ENCODE measurements at places on chromosomes 11 and 22.

- DNase-seq, result no peak
These were observed 17.1 kb downstream of the YPEL1 start for GRCh38 chr22:21718499-21718898.

DNA sequence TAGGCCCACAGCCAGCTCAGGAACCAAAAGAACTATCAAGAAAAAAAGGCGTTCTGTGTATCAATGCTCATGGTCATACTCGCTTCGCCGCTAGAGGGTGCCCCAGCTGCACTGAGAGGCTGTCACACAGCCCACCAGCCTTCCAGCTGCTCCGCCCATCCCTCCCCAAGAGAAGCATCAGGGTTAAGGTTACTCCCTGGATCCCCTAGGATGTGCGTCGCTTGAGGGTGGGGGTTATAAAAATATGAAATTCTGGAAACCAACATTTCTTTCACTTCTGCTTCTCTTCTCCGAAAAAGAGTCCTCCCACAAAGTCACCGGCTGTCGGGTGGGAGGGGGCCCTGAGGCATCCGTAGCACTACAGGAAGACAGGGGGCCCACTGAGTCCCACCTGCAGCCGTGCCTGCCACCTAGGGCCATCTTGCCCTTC lies 1.7 kb downstream of the CBX6 start:
- DNase-seq, result peak; percentile 88

DNA sequence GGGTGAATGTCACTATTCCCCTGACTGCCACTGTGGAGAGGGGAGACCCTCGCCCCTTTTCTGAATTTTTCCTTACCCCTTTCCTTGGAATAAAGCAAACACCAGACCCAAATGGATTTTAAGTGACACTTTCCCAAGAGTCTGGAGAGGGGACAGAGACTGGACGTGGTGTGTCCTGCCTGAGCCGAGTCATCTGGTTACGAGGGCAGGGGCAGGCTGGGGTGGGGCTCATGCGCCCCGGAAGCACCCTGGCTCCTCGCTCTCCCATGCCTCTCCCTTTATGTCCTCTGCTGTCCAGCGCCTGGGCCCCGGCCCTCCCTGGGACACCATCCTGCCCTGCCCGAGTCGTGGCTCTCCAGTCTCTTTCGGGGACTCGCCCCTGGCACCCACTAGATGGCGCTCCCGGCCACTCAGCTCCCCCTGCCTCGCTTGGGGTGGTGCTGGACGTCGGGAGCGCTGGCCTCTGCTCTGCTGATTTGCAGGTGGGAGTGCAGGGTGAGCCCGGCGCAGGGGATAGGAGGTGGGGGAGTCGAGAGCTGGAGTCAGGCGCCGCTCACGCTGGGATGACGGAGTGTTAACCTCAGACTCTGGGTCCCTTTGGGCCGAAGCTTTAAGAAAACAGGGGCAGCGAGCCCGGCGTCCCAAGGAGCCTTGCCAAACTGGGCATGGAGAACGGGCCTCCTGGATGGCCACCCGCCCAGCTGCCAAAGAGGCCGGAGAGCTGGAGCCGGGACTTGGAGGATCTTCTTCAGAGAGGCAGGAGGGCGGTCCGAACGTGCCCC lies 89.8 kb downstream of the RPS6KA4 start:
- peak; percentile 63 for DNase-seq

GRCh38 chr11:71204294-71204693 lies 48.1 kb downstream of the SHANK2 start:
- DNase-seq, result no peak

DNA sequence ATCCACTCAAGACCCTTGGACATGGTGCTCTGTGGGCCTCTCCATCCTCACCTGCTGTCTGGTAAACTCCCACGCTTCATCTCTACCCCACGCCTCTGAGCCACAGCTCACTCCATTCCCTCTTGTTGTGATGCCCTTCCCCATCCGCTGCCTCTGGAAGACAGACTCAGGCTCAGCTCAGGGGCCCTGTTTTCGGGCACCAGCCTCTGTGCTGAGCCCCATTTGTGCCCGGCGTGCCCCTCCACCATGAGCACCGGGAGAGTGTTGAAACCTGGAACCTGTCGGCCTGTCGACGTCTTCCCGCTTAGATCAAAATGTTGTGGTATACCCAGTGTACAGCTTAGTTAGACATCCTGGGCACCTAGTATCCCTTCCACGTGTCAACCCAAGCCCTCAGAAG lies 6.5 kb upstream of the SCUBE1 start:
- no peak for DNase-seq
